ENCODE measurements at places on chromosomes 6 and 20.
A peak's percentile ranks its signal among the peaks of the same experiment; 100 is the strongest.

- DNase-seq, result no peak
These were observed 31.9 kb downstream of the FOXO3 start for GRCh38 chr6:108592371-108593337.

DNA sequence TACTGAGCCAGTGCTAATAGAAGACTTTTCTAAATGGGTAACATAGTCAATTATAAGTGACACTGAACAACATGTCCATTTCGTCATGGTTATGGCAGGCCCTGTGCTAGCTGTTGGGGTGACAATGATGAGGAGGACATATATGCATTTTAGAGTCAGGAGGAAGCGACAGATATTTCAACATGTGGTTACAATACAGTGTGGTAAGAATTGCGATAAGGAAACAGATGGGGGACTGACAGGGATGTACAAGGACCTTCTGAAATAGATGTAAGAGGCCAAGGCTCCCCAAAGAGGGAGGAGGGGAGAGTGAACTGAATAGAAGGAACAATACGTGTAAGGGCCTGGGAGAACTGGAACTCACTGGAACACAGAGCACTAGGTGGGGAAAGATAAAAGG lies 11.7 kb downstream of the MMP24 start:
- no peak for DNase-seq

- DNase-seq, result no peak
These were observed 13.6 kb downstream of the ITPA start for GRCh38 chr20:3222635-3223600.

GRCh38 chr6:13710552-13711323 lies 897 bp downstream of the RANBP9 start:
- peak; percentile 73 for DNase-seq

- DNase-seq, result no peak
These were observed 61.4 kb downstream of the LY86 start for GRCh38 chr6:6649824-6650349.

DNA sequence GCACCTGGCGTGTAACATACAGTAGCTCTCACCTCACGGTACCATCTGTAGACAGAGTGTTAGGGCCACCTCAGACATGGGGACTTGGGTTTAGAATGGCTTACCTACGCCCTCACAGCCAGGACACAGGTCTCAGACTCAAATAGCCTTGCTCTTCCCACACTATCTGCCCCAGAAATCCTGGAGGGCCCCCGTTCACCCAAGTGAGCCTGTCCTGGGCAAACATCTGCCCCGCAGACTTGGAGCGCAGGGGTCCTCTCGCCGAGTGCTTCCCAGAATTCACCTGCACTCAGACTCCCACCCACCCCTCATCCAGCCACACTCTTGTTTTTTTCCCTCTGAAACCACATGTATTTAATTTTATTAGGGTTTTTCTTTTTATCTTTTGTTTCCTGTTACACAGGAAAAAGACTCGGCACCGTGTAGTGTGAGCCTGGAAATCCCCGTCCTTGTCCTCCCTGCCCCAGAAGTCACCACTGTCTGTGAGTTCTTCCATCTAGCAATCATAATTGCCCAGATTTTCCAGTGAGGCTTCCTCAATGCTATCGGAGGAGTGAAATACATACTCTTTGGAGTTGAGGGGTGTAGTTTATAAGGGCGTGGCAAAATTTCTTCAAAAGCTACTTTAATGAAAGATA lies 17.1 kb upstream of the MAP1LC3A start:
- DNase-seq, result no peak

- no peak for DNase-seq
These were observed 29.6 kb downstream of the PCNA start for GRCh38 chr20:5090191-5090590.

DNA sequence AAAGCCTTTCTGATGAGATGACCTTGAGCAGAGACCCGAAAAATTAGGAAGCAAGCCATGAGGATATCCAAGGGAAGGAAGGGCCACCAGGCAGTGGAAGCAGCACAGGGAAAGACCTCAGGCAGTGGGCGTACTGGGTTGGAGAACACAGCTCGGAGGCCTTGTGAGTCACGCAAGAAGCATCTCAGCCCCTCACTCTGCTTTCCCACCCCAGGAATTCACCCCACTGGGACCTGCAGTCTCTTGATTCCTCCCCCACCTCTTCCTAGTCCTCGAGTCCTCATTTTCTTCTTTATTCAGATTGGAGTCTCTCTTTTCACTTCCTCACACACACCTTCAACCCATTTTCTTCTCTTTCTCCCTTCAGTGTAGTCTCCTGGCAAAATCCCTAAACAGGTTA lies 27.0 kb downstream of the RPRD1B start:
- DNase-seq, result no peak

- no peak for DNase-seq
These were observed 105.9 kb downstream of the ADGRB3 start for GRCh38 chr6:68740828-68741500.

DNA sequence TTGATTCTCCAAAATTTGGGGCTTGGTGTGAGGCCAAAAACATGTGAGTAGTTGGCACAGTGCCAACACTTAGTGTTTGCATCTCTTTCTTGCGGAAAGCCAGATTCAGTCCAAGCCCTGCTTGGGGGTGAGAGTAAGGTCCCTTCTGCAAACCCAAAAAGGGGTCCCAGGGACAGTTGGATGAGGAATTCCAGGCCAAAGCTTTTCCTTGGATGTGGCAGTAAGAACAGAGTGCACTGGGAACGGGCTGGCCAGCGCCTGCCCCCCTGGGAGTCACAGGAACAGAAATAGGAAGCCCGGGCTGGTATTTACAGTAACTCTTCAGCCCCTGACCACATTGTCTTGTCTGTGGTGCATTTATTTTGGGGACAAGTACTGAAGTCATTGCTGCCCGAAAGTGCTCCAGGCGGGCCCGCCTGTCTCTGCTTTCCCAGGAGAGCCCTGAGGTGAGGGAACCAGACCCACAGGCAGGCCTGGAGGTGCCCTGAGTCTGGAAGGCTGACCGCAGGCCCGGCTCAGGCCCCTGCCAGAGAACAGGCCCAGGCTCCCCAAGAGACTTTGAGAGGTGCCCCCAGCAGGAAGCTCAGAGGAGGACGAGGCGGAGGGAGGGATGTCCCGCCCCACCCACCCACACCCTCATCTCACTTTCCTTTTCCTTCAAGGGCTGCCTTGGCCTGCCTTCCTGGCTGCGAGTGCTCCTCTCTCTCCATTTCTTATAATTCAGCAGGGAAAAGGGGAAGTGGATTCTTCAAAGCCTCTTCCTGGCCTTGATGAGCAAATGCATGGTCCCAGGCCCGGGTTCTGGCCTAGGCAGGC lies 218.4 kb downstream of the MAFB start:
- no peak for DNase-seq

GRCh38 chr20:53734006-53734688 lies 140.5 kb upstream of the ZNF217 start:
- no peak for DNase-seq

DNA sequence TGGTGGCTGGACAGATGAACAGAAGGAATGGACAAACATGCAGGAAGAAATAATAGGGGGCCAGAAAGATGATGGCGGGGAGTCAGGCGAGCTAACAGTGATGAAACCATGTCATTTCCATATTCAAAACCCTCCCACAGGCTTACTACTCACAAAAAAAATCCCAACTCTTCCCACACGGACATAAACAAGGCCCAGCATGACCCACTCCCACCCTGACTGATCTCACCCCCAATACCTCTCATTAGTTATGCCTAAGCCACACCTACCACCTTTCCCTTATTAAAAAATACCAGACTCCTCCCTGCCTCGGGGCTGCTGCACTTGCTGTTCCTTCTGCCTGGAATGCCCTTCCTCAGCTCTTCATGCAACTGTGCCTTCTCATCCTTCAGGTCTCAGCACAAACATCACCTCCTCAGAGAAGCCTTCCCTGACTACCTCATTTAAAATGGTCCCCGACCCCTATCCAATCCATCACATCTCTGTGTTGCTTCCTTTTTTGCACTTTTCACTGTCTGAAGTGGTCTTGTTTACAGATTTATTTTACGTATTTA lies 145.8 kb downstream of the PREX1 start:
- DNase-seq, result no peak

- no peak for DNase-seq
These were observed 132.1 kb downstream of the ZDHHC14 start for GRCh38 chr6:157513004-157513603.

DNA sequence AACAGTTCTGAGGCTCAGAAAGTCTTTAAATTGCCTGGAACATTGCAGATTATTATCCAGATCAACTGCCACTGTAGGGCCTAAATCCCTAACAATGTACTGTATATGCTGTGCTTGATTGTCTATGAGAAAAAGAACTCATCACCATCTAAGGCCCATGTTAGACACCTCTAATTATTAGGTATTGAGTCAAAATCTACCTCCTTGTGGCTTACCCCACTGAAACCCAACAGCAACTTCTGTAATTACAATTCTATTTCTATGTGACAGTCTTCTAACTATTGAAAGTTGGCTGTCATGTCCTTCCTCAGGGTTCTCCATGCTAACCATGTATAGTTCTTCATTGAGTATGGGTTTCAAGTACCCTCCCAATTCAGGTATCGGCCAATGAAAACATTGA lies 13.9 kb downstream of the MCM9 start:
- DNase-seq, result no peak

- DNase-seq, result no peak
These were observed 524.2 kb downstream of the CDH26 start for GRCh38 chr20:60482221-60483008.

DNA sequence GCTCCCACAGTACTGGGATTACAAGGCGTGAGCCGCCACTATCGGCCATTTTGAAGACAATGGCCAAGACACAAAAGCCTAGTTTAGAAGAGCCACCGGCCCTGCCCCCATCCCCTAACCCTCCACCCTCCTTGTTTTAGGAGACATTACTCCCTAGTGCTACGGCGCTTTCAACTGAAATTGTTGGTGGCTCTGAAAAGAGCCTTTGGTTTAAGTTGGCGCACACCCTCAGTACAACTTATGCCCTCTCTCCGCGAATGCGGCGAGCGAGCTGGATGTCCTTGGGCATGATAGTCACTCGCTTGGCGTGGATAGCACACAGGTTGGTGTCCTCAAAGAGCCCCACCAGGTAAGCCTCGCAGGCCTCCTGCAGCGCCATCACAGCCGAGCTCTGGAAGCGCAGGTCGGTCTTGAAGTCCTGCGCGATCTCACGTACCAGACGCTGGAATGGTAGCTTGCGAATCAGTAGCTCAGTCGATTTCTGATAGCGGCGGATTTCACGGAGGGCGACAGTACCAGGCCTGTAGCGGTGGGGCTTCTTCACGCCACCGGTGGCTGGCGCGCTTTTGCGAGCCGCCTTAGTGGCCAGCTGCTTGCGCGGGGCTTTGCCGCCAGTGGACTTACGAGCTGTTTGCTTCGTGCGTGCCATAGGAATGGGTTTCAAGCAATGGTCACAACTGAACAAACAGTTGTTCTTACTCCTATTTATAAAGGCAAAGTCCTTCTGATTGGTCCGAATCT lies 114.9 kb upstream of the BTN3A2 start:
- DNase-seq, result no peak

DNA sequence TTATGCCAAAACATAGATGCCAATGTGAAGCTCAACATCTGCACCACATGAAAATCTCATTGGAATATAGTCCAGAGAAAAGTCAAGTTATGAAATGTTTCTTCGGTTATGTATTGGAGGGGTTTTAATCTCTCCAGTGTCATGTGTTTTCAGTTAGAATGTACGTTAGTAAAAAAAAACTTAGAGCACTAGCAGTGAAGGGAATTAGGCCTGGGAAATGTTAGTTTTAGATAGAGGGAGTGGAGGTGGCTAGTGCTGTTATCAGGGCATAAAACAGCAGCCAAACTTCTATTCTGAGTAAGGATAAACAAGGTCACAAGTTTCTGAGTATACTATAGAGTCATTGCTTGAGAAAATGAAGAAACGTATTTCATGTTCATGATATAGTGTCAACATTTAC lies 42.9 kb downstream of the HDGFL1 start:
- no peak for DNase-seq

GRCh38 chr6:111724505-111724904 lies 118.8 kb upstream of the TRAF3IP2 start:
- no peak for DNase-seq

- no peak for DNase-seq
These were observed 186.8 kb upstream of the RREB1 start for GRCh38 chr6:6920987-6921313.

DNA sequence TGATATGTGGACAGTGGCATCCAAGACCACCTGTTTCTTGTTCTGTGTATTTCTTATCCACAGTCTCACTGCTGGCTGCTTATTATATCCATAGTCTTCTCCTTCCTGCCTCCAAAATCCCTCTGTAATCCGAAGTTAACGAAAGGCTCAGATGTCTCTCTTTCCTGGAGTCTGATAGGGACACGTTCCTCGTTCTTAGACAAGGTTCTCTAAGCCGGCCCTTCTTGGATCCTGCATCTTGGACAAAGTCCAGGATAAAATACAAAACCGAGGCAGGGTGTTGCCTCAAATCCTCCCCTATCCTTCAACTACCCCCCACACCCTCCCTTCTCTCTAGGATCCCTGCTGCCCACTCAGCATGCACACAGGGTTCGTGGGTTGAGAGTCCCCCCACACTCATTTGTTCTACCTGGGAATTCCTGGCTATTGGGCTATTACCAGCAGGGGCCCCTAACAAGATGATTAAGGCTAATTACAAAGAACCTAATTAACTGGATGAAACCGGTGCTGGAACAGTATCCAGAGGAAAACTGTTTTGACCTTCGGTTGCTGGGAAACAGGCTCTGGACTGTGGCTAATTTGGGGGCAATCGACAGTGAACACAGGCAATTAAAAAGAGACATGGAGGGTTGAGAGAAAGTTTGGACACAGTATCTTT lies 32.7 kb upstream of the MRPS10 start:
- peak; percentile 19 for DNase-seq

DNA sequence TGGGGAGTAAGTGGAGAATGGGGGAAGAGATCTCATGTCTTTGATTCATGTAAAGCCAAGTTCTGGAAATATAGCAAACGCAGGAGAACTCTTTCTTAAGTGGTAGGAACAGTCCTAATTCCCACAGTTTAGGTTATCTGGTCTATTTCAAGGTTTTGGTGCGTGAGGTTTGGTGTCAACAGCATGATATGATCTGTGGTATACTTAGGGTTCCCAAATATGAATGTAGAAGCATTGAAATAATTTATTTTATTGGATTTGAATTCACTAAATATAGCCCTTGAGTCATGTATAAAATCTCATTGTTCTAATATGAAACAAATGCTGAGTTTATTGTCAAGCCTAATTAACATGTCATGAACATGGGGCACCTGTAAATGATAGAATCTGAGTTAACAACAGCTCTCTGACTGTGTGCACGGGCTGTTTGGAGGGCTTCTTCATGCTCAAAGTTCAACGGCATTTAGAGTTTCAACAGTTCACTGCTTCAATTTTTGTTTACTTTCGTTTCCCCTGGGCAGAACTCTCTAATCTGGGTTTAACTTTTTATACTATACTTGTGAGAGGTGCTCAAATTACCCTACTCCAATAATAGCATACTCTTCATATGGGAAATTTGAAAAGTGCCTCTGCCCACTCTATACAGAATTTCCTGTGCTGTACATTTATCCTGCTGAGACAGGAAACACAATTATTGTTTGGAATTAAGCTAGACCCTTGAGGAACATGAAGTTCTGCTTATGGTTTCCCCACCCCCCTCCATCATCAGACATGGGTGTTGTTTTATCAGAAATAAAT lies 236.3 kb upstream of the ZNF217 start:
- peak; percentile 58 for DNase-seq

- DNase-seq, result no peak
These were observed 8.8 kb downstream of the DDRGK1 start for GRCh38 chr20:3195590-3196237.
